Caki2 (cell line): ENCODE measurements at places on chromosomes 12 and 14.
A peak's percentile ranks its signal among the peaks of the same experiment; 100 is the strongest.

DNA sequence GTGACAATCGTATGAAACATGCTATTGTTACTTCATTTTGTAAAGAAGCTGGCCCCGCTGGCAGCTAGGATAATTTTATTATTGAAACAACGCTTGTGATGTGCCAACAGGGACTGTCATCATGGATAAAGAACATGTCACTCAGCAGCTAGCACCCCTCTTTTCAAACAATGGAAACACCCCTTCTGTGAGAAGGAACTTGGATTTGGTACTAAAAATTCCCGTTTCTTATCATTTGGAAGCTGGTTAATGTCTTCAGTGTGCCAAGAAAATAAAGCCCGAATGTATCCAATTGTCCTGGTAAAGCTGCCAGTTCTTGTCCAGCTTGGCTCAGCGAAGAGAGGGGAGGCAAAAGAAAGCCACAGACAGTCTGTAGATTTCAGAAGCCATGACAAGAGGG lies 186.6 kb downstream of the PHLDA1 start:
- no peak for DNase-seq

DNA sequence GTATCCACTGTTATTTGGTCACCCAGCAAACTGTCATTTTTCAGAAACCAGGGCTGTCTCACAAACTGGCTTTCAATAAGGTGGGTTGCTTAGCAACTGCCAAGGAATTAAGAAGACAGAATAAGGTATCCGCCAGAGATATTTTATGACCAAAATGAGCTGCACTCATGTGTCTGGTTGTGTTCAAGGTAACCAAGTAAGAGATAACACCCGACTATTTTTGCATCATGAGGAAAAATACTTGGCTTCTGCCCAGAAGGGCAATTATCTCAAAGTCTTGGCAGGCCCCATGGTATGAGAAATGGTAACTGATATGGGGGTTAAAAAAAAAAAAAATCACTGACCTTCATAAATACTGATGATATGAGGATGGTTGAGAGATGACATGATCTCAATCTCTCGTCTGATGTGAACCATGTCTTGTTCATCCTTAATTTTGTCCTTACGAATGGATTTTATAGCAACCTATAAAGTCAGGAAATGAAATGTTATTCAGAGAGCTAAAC lies 32.6 kb downstream of the NUAK1 start:
- no peak for DNase-seq

GRCh38 chr12:2112401-2112800 lies 59.6 kb downstream of the CACNA1C start:
- no peak for DNase-seq

DNA sequence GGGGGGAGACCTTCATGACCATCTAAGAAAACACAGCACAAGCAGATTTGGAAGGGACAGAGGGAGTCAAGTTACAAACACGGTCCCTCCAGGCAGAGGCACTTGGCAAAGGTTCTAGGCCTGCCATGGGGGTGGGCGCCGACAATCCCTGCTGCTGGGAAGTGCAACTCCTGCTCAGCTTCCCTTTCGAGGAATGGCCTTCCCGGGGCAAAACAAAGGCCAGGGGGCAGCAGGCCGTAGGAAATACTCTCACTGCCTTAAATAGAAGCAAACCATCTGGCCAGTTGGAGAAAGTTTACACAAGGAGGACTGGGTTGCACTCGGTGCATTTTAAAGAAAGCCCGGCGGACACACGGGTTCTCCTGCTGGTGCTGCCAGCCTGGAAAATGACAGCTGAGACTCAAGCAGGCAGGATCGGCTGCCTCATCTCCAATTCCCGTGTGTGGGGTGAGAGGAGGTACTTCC lies 65.8 kb downstream of the ITPK1 start:
- DNase-seq, result no peak

DNA sequence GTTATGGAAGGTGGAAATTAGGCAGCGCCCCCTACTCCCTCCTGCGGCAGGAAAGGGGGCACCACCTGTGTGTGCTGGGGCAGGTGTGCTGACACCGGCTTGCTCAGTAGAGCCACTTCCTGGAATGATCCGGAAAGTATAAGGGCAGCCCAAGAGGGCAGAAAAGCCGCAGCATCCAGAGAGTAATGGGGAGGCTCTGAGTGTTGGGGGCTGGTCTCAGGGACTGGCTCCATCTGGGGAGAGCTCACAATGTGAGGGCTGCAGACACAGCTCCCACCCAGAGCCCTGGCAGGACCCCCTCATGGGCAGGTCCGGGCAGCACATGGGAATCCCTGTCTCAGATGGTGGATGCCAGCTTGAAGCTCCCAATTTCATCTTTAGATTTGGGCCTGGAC lies 187.6 kb upstream of the C14orf180 start:
- DNase-seq, result no peak

DNA sequence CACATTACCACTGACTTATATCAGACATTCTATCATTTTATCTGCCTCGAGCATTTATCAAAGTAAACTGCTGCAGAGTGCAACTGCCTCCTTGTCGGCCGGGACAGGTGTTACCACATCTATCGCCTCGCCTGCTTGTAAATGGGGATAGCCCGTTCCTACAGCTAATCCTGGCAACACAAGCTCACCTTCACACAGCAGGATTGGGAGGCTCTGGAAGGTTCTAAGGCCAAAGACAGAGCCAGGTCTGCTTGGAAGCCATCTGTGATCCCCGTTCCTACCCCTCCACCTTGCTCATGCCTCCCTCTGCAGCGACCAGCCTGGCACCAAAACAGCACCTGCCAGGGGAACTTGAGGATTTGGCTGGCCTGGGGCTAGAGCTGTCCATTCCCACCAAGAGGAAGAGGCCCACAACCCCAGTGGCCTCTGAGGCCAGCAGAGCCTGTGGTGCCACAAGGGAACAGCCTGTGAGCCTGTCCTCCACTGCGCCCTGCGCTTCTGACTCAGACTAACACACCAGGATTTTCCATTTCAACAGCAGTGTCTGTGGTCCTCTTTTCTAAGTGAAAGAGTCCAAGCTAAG lies 114.8 kb upstream of the DIO3 start:
- DNase-seq, result no peak

DNA sequence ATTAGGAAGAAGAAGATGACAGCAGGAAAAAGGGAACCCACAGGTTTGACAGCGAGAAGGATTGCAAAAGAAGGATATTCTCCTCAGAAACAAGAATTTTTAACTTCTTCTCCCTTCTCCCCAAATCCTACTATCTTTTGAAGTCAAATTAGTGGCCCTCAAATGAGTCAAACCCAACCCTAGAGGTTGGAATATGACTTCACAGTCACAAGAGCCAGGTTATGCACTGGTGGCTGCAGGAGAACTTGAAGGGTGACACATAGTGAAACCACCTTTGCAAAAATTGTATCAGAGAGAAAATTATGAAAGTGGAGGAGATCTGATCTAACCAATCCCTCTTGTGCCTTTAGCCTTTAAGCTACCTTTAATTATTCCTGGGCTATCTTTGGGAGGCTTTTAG lies 386.2 kb upstream of the CCDC196 start:
- no peak for DNase-seq

- peak; percentile 44 for DNase-seq
Observed at GRCh38 chr12:57454566-57455373, at the start of gene INHBE. Gene INHBE (plus strand): TSS chr12:57455307. CDS start chr12:57455537, 230 bp downstream.
